ENCODE measurements at places on chromosomes 5 and 9.

- H3K4me3 ChIP-seq: no peak overlapping the region
- peaks cover 7% of the 10 kb centered on the region for H3K4me1 ChIP-seq
- DNase-seq: no peak
- H3K36me3 ChIP-seq: peaks cover 2% of the 10 kb centered on the region
Observed at GRCh38 chr5:112735702-112736101, 2.0 kb upstream of the APC start.

DNA sequence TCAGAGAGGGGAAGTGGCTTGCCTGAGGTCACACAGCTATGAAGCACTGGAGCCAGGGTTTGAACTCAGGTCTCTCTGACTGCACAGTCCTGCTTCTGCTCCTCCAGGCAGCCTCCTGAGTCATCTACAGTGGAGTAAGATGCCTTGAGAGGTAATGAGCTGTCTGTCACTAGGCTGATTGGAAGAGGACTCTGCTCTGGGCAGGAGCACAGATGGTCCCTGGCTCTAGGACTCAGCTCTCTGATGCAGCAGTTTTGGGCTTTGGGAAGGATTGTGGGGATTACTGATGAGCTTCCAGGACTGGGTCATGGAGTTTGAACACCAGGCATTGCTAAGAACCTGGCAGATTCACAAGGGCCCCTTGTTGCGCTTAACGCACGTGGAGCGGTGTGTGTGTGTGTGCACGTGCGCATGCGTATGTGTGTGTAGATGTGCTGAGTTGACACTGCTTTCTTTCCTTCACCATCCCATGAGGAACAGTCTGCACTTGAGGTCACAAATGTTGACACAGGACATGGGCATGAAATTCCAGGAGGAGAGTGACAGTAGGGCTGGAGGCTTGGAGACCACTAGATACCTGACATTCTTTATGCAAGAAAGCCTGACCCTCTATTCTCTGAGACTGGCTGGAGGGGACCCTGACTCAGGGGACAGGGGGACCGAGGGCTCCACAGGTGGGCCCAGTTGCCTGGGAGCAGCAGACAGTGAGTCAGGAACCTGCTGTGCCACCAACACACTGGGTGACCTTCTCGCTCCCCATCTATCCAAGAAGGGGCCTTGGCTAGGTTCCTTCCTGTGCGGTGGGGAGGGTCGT is 170.5 kb downstream of the RGS3 start:
- H3K36me3 ChIP-seq: no peaks in the 10 kb centered on the region
- H3K4me3 ChIP-seq: no peak overlapping the region
- no peak for DNase-seq
- no peak overlapping the region for H3K27ac ChIP-seq
- H3K4me1 ChIP-seq: no peaks in the 10 kb centered on the region

- H3K36me3 ChIP-seq: no peaks in the 10 kb centered on the region
- peaks cover 5% of the 10 kb centered on the region for H3K4me1 ChIP-seq
- peak overlapping the region; percentile 32 for H3K27ac ChIP-seq
- H3K27me3 ChIP-seq: no peaks in the 10 kb centered on the region
- H3K4me3 ChIP-seq: no peak overlapping the region
Observed at GRCh38 chr9:113568571-113569321, 105.2 kb downstream of the RGS3 start.

GRCh38 chr5:43804041-43804440 is 201.1 kb downstream of the NNT start:
- no peaks in the 10 kb centered on the region for H3K4me1 ChIP-seq
- H3K36me3 ChIP-seq: no peaks in the 10 kb centered on the region
- no peak overlapping the region for H3K4me3 ChIP-seq

DNA sequence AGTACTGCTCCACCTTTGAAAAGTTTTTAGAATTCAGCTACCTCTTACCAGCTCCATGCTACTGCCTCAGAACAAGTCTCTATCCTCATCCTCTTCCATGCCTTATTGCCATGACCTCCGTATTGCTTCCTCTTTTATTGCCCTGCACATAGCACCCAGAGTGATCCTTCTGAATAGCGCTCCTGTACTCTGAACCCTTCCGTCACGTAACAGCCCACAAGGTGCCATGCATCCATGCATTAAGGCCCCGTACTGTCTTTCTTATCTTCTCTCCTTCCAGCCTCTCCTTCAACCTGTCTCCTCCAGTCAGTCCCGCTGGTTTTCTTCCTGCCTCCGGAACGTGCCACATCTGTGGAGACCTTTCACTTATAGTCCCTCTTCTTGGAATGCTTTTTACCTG is 273.3 kb upstream of the SEMA6A start:
- DNase-seq: peak; percentile 86
- H3K36me3 ChIP-seq: no peaks in the 10 kb centered on the region
- H3K4me3 ChIP-seq: no peak overlapping the region
- H3K27ac ChIP-seq: no peak overlapping the region
- H3K4me1 ChIP-seq: no peaks in the 10 kb centered on the region

- no peak overlapping the region for H3K4me3 ChIP-seq
- no peaks in the 10 kb centered on the region for H3K27me3 ChIP-seq
- H3K4me1 ChIP-seq: peaks cover 9% of the 10 kb centered on the region
- no peaks in the 10 kb centered on the region for H3K36me3 ChIP-seq
- H3K27ac ChIP-seq: peak overlapping the region; percentile 30
- peak; percentile 95 for DNase-seq
Observed at GRCh38 chr9:87570000-87570908, 72.6 kb downstream of the DAPK1 start.

GRCh38 chr5:113214606-113215323 is 220.0 kb downstream of the TSSK1B start:
- no peak overlapping the region for H3K4me3 ChIP-seq
- H3K27me3 ChIP-seq: no peaks in the 10 kb centered on the region
- no peak overlapping the region for H3K27ac ChIP-seq
- DNase-seq: no peak

GRCh38 chr5:64176301-64176700 is 10.7 kb downstream of the RNF180 start:
- H3K4me3 ChIP-seq: no peak overlapping the region
- no peak for DNase-seq
- H3K27me3 ChIP-seq: no peaks in the 10 kb centered on the region
- H3K27ac ChIP-seq: no peak overlapping the region
